ENCODE measurements at places on chromosomes 1 and 21. TPM values are rescaled to one million over a fixed set of nuclear protein-coding genes. Genes with fewer than 3 reads are reported as not detected.

DNA sequence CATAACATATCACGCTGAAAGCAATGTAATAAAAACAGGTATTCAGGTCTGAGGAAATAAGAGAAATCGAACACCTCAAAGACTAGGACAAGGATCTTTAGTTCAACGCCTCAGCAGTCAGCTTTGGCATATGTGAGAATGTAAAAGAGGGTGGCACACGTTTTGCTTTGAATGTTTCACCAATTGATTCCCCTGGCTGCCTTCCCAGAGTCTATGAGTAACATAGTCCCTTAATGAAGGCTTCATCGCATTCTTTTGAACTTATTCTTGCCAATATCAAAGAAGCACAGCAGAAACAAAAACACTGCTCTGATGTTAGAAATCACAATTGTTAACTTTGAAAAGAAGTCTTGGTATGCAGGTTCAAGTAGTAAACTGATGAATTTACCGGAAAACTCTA is 764.8 kb downstream of the ADGRL2 start:
- no peak for DNase-seq
- no peak overlapping the region for H3K27ac ChIP-seq
- no peaks in the 10 kb centered on the region for H3K36me3 ChIP-seq
- no peaks in the 10 kb centered on the region for H3K27me3 ChIP-seq

GRCh38 chr1:17516303-17517214 is 22.9 kb upstream of the ARHGEF10L start:
- H3K27me3 ChIP-seq, result no peaks in the 10 kb centered on the region
- no peaks in the 10 kb centered on the region for H3K36me3 ChIP-seq
- no peak for DNase-seq
- H3K4me3 ChIP-seq, result 0 out of 3 replicates have a peak overlapping the region, but pooled peaks have one; percentile 28
- H3K27ac ChIP-seq, result no peak overlapping the region

The CTSE gene
- total RNA-seq, result not detected

DNA sequence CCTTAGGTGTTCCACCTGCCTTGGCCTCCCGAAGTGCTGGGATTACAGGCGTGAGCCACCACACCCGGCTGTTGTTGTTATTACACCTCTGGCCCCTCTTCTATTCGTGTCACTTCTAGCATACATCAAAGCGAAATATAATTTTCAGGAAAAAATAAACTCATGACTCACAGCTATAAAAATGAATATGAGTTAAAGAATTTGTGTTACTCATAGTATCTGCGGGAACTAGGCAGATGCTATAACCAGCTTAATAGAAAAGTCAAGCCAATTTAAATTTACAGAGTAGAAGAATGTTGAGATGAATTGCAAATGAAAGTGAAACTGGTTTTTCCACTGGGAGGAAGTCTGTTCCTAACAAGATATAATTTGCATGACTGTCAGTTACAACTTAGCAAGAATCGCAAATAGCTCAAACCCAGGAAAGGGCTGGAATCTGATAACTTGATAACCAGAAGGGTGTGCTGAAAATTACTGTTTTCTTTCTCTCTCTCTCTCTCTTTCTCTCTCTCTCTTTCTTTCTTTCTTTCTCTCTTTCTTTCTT is 11.2 kb downstream of the OR2W3 start:
- no peak overlapping the region for H3K4me3 ChIP-seq
- H3K36me3 ChIP-seq, result peaks cover 12% of the 10 kb centered on the region
- H3K27ac ChIP-seq, result no peak overlapping the region
- no peaks in the 10 kb centered on the region for H3K4me1 ChIP-seq

DNA sequence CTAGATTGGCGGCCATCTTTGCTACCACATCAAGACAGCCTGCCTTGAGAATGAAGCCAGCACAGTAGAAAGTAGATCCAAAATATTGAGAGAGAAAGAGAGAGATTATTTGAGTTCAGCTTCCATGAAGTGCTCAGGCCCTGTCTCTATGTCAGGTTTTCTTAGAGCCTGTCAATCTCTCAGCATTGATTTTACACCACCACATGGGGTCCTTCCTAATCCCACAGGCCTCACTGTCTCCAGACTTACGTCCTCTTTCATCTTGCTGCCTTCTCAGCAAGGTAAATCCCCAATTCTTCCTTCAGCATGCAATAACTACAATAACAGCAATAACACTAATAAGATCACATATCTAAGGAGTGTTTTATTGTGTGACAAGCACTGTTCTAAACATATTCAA is 21.0 kb downstream of the DYNLT5 start:
- no peak for DNase-seq
- H3K36me3 ChIP-seq, result no peaks in the 10 kb centered on the region
- no peak overlapping the region for H3K27ac ChIP-seq
- H3K4me1 ChIP-seq, result no peaks in the 10 kb centered on the region

DNA sequence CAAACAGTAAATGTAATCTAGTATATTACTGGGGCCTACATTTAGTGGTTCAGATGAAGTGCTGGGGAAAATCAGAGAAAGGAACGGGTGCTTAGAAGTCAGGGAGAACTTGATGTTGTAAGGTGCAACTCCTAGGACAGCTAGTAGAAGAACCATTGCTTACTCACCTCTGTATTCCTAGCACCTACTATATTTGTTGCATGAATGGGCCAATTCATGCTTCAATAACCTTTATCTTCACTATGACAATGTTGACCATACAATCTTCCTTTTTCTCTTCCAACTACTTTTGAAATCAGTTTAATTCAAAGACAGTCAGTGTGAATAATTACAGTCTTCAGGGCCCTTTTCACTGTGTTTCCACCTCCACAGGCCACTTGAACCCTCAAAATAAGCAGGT is 125.0 kb upstream of the DMRTA2 start:
- H3K27me3 ChIP-seq, result no peaks in the 10 kb centered on the region
- no peaks in the 10 kb centered on the region for H3K36me3 ChIP-seq
- no peak overlapping the region for H3K27ac ChIP-seq
- no peaks in the 10 kb centered on the region for H3K4me1 ChIP-seq

GRCh38 chr1:168606096-168606495 is 29.7 kb downstream of the XCL1 start:
- H3K36me3 ChIP-seq, result no peaks in the 10 kb centered on the region
- H3K4me1 ChIP-seq, result 0 out of 2 replicates have a peak, but pooled peaks cover 2% of the 10 kb centered on the region
- DNase-seq, result no peak
- H3K27me3 ChIP-seq, result no peaks in the 10 kb centered on the region

Measured in H9 (cell line).